ENCODE measurements at places on chromosomes 16 and 17.

- DNase-seq, result peak; percentile 63
Observed at GRCh38 chr16:88703486-88704309, 2.5 kb downstream of the RNF166 start.

GRCh38 chr16:23500862-23501225 is 9.4 kb downstream of the GGA2 start:
- no peak for DNase-seq

- DNase-seq, result no peak
Observed at GRCh38 chr16:74666010-74666421, 661 bp downstream of the RFWD3 start.

GRCh38 chr17:62995377-62995885 is 29.4 kb downstream of the TANC2 start:
- no peak for DNase-seq

DNA sequence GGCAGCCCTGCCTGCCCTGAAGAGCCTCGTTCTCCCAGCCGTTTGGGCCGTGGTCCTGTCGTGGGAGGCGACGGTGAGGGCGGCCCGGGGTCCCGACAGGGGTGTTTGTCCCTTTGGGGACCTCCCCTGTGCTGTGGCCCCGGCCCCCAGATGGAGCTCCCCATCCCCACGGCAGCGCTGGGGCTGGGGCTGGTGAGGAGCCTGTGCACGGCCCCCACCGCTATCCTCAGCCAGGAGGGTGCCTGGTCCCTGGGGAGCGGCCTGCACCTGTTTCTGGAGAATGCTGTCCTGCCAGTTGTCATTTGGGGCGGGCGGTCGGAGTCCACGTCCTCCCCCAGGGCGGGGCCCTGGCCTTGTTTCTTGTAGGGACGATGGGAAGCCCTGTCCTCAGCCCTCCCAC is 6.6 kb downstream of the CAPN15 start:
- no peak for DNase-seq

DNA sequence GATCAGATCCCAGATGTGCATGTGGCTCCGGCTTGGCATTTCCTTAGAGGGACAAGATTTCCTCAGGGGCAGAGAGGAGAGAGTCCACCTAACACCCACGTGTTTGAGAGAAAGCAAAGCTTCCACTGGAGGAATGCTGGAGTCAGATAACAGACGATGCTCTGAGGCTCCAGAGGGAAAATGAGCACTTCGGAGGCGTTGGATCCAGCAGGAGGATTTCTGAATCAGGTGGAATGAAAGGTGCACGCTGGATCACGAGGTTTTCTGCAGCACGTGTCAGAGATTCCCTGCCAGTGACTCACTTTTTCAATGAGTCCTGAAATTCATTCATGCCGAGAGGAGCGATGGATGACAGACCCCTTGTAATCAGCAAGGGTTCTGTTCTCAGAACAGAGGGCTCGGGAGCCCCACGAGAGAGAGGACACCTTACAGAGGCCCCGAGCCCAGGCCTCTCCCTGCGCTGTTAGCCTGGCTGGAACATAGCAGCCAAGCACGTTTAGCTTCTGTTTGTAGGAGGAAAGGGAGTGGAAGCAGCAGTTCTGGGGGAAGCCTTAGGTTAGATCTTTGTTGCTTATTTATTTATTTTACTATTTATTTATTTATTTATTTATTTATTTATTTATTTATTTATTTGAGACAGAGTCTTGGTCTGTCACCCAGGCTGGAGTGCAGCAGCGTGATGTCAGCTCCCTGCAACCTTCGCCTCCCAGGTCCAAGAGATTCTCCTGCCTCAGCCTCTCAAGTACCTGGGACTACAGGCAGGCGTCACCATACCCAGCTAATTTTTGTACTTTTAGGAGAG is 49.3 kb upstream of the JPH3 start:
- no peak for DNase-seq

- DNase-seq, result peak; percentile 53
Observed at GRCh38 chr16:56667581-56668571, at the start of gene MT1G. Gene MT1G, minus strand, starts transcription at chr16:56668065. Its CDS starts 72 bp downstream, at chr16:56667993.

GRCh38 chr16:1181404-1182315 is 28.8 kb downstream of the CACNA1H start:
- DNase-seq, result no peak

DNA sequence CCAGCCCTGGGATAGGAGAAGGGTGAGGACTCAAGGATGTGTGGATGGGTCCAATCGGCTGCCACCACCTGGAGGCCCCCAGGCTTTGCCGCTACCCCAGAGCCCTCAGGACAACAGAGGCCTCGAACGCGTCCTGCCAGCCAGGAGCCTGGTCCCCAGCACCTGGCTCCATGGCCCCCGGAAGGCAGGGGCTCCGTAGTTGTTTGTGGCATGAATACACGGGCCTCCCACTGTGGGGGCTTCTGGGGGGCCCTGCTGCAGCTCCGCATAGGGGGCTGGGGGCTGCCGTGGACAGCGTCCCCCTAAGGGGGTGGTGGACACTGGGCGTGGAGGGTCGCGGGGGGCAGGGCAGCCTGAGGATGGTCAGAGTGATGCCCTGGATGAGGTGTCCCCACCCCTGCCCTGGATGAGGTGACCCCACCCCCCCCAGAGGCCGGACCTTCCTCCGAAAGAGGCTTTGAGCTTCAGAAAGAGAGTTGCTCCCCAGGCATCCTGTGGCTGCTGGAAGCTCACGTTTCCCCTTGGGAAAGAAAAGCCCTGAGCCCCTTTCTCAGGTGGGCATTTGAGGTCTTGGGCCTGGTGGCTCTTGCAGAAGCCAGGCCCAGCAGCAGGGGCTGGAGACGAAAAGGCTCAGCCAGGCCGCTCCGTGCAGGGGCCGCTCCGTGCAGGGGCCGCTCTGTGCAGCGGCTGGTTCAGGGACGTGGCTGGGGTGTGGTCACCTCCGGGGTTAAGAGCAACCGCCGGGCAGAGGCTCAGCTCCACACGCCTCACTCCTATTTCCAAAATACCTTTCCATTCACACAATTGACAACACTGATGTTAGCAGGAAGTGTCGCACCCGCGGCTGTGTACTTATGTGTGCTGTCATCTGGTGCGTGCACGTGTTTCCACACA is 40.3 kb upstream of the GNG13 start:
- no peak for DNase-seq

DNA sequence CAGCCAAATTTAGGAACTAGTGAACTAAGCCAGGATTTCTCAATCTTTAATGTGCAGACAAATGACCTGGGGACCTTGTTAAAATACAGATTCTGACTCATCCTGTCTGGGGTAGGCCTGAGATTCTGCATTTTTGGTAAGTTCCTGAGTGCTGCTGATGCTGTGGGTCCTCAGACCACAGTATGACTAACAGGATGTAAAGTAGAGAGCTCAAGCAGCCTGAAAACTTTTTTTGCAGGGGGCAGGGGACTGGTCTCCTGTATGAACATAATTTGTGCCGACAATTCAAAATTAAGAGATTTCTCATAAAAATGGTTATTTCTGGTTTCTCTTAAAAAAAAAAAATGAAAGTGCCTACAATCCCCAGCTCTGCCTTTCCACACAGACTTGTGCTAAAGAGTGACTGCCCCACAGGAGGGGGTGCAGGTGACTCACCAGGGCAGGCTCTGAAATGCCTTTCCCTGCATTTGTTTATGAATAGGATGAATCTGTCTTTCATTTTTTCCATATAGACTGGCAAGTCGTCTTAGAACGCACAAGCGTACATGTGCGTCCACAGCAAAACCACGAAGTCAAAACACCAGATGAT is 271.5 kb downstream of the PHKB start:
- peak; percentile 8 for DNase-seq

- no peak for DNase-seq
Observed at GRCh38 chr16:57325458-57325857, 33.1 kb upstream of the CCL22 start.

DNA sequence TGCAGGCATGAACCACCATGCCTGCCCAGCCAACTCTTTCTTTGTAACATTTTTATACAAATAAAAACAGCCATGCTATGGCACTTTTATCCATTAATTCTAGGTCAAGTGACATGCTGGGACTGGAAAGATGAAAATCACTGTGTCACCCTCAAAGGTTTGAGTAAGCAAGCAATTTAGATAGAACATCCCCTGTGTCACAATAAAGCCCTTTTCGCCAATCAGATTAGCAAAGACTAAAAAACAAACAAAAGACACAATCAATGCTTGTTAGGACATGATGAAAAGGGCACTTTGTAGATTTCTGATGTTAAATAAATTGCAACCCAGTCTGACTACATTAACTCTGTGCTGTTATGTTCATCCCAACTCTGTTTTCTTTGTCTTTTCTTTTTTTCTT is 26.4 kb downstream of the CHP2 start:
- DNase-seq, result no peak

DNA sequence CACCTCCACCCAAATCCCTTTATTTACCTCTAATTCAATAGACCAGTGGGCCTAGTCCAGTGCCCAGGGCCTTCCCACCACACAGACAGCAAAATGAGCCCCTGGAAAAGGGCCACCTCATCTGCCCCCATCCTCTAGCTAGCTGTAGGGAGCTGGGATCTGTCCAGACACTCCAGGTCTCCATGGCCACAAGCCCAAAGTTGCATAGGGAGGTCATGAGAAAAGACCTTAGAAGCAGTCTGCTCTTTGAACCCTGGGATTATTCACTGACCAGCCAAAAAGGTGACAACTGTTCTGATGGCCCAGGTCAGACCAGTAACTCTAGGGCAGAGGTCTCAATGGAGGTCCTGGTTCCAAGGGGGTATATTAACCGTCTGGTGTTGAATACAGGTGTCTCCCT is 2.0 kb downstream of the CUEDC1 start:
- DNase-seq, result no peak

DNA sequence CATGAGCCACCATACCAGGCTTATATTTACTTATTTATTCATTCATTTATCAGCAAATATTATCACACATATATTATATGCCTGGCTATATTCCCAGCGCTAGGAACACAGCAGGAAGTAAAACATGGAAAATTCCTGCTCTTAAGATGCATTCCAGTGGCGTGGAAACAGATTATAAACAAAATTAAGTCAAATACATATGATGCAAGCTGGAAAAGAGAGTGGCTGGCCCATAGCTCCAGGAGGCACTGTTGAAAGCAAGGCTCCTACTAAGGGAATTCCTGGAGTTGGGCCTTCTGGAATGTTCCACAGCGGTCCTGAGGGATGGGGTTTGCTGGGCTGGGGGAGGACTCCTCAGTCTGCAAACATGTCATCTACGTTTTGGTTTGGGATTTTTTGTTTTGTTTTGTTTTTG is 18.4 kb downstream of the ADCY9 start:
- DNase-seq, result no peak

DNA sequence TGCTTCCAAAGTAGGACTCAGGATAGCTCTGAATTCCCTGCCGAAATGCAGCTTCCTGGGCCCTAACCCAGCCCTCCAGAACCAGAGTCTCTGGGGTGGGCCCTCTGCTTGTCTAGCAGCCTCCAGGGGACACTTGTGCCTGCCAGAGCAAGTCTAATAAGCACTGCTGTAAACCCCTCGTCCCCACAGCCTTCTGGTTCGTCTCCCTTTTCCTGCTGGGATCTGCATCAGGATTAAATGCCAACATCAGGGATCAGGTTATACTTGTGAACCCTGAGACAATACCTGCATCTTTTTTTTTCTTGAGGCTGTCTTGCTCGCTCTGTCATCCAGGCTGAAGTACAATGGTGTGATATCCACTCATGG is 282.0 kb downstream of the SEC14L1 start:
- DNase-seq, result no peak

- DNase-seq, result no peak
Observed at GRCh38 chr16:20676268-20676825, 21.1 kb downstream of the ACSM1 start.

DNA sequence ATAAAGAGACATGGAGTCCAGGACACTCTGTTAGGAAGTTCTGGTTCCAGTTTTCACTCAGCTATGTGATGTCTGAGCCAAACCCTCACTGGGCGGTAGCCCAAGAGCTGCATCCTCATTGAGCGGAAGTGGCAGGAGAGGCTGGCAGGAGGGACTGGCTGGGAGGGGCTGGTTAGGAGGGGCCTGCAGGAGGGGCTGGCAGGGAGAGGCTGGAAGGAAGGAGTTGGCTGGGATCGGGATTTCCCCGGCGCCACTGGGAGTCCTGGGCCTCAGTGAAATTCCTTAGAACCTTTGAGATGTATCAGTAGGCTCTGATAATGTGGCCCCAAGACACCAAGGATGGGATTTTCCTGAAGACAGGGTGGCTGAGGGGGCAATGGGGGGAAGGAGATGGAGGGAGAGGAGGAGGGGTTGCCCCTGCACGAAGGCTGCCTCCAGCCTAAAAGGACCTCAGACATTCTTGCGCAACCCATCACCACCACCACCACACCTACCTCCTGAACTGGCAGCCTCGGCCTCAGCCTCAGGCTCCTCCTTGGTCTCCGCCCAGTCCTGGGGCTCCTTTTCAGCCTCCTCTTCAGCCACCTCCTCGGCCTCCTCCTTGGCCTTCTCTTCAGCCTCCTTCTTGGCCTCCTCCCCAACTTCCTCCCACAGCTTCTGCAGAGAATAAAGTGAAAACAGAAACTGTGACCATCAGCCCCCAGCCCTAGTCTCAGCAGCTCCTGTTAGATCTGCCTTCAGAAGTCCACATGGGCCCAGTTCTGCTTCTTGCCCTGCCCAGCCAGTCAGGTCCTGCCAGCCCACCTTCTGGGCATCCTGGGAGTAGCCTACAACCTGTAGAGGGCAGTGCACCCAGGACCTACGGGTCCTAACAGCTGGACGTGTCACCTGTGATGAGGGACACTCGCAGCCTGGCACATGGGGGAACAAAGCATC is 31.7 kb downstream of the CNGB1 start:
- DNase-seq, result no peak

- no peak for DNase-seq
Observed at GRCh38 chr17:32688221-32688620, 188.7 kb downstream of the MYO1D start.

- no peak for DNase-seq
Observed at GRCh38 chr17:42608305-42609181, 631 bp downstream of the RETREG3 start.

GRCh38 chr16:53417011-53417410 is 17.3 kb upstream of the RBL2 start:
- no peak for DNase-seq

DNA sequence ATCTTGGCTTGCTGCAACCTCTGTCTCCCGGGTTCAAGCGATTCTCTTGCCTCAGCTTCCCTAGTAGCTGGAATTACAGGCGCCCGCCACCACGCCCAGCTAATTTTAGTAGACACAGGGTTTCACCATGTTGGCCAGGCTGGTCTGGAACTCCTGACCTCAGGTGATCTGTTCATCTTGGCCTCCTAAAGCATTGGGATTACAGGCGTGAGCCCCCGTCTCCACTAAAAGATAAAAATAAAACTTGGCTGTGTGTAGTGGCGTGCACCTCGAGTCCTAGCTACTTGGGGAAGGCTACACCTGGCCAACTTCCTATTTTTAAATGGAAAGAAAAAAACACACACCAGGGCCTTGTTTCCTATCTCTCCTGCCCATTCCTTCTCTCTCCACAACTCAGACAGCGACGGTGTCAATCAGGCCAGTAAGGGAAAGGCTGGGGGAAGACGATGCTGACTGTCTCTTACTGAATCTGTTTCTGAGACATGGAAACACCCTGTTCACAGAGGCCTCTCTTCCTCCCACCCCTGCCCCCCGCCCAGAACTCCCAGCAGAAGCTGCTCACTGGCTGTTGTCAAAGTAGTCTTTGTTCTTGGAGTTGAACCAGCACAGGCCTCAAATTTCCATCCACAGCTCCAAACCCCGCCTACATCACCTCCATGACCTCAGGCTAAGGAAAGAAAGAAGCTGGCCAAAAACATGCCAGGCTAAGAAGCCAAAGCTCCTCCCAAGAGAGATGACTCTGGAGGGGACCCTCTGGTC is 96.6 kb downstream of the NXN start:
- DNase-seq, result no peak

- DNase-seq, result no peak
Observed at GRCh38 chr16:5216441-5217080, 119.0 kb upstream of the EEF2KMT start.
